ENCODE measurements at places on chromosomes 7 and 10. TPM values are rescaled to one million over a fixed set of nuclear protein-coding genes. Genes with fewer than 3 reads are reported as not detected.

DNA sequence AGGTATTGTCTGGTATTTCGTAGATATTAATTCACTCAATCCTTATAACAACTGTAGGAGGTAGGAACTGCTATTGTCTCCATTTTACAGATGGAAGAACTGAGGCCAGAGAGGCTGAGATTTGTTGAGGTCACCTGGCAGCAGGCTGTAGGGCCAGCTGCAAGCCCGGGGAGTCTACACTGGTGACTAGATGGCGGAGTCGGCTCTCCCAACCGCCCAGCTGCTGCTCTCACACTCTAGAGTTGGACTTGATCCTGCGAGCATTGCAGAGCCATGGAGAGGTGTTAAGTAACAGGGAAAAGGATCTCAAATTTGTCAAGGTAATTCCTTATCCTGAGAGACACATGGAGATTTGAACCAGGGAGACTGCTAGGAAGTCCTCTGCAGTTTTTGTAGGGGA, 124.1 kb downstream of the CAMK1D start:
- no peak for DNase-seq

DNA sequence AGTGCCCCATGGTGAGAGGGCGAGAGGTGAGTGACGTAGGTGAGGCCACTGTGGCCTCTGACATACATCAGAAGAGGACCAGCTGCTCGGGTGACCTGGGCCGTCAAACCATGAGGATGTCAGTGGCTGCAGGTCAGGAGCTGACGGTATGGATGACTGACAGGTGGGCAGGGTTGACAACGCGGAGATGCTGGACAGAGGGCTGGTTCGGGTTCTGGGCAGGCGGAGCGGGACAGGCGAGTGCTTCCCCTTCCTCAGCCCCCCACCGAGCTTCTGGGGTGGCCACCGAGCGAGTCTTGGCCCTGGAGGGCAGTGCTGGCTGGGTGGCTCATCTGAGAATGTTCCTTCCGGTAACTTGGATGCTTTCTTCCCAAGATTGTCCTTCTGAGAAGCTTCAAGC, 91.8 kb downstream of the ACTR3B start:
- DNase-seq: no peak

- DNase-seq: no peak
These were observed 342.8 kb downstream of the DNAJB6 start for GRCh38 chr7:157679607-157680006.

DNA sequence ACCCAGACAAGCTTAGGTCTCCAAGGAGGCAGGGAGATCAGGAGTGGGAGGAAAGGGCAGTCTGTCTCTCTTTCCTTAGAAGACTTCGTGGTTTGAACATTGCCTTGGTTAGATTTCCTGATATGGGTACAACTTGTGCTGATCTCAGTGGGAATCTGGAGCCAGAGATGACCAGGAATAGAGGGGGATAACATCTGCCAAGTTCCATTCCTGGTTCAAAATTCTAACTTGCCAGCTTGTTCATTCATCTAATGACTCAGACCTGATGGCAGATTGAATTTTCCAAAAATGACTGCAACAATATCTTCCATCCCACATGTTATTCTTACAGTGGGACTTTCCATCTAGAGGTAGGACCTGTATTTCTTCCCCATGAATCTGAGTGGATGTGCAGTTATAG, 394.3 kb upstream of the PODXL start:
- DNase-seq: no peak

DNA sequence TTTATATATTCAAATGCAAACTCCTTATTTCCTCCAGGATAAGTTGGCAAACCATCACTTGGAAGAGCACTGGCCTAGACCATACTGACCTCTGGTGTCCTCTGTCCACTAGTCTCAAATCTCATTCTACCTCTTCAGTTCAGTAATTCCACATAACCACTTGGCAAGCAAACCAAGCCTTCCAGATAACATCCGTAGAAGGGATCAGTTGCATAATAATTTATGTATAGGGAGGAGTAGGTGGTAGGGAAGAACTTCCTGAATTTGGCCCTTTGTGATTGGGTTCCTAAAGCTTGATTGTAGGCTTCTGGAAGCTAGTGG, 55.0 kb downstream of the WAC start:
- DNase-seq: no peak

GRCh38 chr10:60339757-60340156, 49.9 kb downstream of the ANK3 start:
- DNase-seq: no peak

- DNase-seq: no peak
These were observed 11.8 kb upstream of the GPNMB start for GRCh38 chr7:23234569-23235296.

GRCh38 chr7:1542841-1543747, 12.6 kb downstream of the MAFK start:
- no peak for DNase-seq

DNA sequence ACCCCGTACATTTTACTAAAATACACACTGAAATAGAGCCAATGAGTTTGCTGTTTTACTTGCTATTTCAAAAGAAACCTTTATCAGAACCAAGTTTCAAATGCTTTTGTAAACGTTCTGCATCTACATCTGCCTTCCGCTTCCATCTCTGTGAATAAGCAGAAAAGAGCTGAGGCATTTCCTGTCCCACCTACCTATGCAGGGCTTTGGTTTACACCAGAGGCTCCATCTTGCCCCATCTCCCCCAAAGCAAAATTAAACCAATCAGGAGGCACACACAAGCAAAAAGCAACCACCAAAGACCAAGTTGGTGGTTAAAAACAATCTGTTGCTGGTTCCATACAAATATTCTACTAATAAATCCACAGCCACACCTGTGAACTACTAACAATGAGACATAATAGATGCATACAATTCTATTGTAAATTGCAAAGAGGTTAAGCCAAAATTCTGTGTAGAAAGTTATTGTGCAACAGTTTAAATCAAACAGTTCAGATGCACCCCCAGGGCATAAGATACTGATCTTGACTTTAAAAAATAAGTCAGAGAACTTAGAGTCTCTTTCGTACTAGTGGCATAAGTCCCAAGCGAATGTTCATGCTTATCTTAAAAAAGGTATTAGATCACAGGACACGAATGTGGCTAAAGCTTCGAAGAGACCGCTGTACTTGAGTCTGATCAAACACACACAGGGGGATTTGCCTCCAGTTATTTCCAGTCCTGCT, 83.9 kb downstream of the FGFR2 start:
- DNase-seq: no peak

The CPN1 gene
- 0.16 TPM for total RNA-seq

The GLI3 gene
- 23.2 TPM for total RNA-seq

The VAX1 gene
- not detected for total RNA-seq

The NDUFA5 gene
- 123 TPM for total RNA-seq

The NKX2-3 gene
- total RNA-seq: 0.11 TPM

The CAMK2G gene
- total RNA-seq: 40.3 TPM

The FFAR4 gene
- 0.16 TPM for total RNA-seq

The STAG3 gene
- total RNA-seq: 0.90 TPM

Measured in urinary bladder (tissue), 4 donors.